HFFc6 (cell line): ENCODE measurements at places on chromosomes 12 and 14. TPM values are rescaled to one million over a fixed set of nuclear protein-coding genes. Genes with fewer than 3 reads are reported as not detected.

DNA sequence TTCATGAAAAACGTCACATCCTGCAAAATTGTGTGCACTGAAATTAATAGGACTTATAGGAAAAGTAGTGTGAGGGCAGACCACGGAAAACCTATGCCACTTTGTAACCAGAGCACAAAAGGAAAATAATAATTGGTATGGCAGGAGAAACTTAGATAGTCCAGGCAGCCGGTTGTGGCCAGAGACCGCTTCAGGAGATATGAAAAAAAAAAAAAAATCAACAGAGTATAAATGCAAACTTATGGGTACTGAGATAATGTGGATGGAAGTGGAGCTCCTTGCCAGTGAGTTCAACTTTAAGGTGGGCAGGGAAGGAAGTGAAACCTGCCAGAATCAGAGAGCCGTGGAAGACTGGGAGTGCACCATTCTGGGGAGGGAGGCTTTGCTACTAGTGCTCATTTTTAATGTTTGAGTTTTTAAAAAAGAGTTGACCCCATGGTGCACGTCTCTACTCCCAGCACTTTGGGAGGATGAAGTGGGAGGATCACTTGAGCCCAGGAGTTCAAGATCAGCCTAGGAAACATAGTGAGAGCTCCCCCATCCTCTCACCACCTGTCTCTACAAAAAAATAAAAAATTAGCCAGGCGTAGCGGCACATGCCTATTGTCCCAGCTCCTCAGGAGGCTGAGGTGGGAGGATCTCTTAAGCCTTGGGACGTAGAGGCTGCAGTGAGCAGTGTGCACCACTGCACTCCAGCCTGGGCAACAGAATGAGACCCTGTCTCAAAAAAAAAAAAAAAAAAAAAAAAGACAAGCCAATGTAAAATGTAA lies 34.3 kb upstream of the METAP2 start:
- no peak for DNase-seq
- peaks cover 23% of the 10 kb centered on the region for H3K27me3 ChIP-seq
- H3K4me1 ChIP-seq = no peaks in the 10 kb centered on the region
- H3K4me3 ChIP-seq = no peak overlapping the region

- H3K4me1 ChIP-seq = no peaks in the 10 kb centered on the region
- DNase-seq = no peak
- peaks cover 7% of the 10 kb centered on the region for H3K27me3 ChIP-seq
- H3K27ac ChIP-seq = no peak overlapping the region
- H3K36me3 ChIP-seq = no peaks in the 10 kb centered on the region
- H3K4me3 ChIP-seq = no peak overlapping the region
These were observed 118.4 kb upstream of the EVL start for GRCh38 chr14:99946652-99947489.

DNA sequence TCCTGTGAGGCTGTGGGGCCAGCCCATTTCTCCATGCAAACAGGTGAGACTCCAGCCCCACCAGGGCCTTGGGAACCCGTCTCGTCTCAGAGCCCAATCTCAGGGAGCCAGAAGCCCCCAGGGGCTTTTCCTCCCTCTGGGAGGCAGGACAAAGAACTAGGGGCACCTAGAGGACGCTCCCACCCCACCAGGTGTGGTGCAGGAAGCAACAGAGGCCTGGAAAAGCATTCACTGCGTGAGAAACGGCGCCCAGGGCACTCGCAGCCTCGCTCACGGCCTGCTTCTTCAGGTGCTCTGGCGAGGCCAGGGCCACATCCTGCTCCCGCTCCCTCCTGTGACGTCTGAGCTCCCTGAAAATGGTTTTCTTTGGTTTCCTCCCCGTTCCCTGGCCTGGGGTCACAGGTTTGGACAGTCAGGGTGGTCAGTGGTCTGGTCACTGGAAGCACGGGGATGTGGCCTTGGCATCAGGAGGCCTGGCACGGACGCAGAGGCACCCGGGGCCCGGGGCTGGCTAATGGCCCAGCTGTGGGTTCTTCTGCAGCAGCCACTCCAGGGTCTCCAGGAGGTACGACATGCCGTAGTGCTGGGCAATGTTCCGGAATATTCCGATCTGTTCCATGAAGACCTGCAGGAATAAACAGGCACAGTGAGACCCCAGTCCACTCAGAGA lies 5.7 kb downstream of the P2RX2 start:
- peaks cover 11% of the 10 kb centered on the region for H3K36me3 ChIP-seq
- DNase-seq = no peak
- H3K4me1 ChIP-seq = peaks cover 16% of the 10 kb centered on the region
- H3K27me3 ChIP-seq = peaks cover under 1% of the 10 kb centered on the region; the same call in 1 of the 2 replicates
- no peak overlapping the region for H3K27ac ChIP-seq
- H3K4me3 ChIP-seq = no peak overlapping the region

Gene HOXC4
- 0.35 TPM in 1 of 3 replicates, not detected in the others for total RNA-seq

GRCh38 chr14:104898870-104899510 lies 25.7 kb upstream of the PLD4 start:
- H3K4me1 ChIP-seq = peaks cover 5% of the 10 kb centered on the region
- no peak overlapping the region for H3K27ac ChIP-seq
- no peaks in the 10 kb centered on the region; the same call in 1 of the 2 replicates for H3K36me3 ChIP-seq
- H3K27me3 ChIP-seq = peaks cover 19% of the 10 kb centered on the region
- no peak for DNase-seq

- no peaks in the 10 kb centered on the region for H3K36me3 ChIP-seq
- H3K4me3 ChIP-seq = no peak overlapping the region
- no peaks in the 10 kb centered on the region for H3K27me3 ChIP-seq
- H3K27ac ChIP-seq = no peak overlapping the region
- 0 out of 2 replicates have a peak, but pooled peaks cover 6% of the 10 kb centered on the region for H3K4me1 ChIP-seq
These were observed 255.8 kb downstream of the CCDC91 start for GRCh38 chr12:28446031-28446430.

Gene OAS2
- total RNA-seq = 0.44 to 0.48 TPM (median 0.44 TPM) in 3 replicates

- no peak overlapping the region for H3K27ac ChIP-seq
- 0 out of 2 replicates have a peak, but pooled peaks cover 4% of the 10 kb centered on the region for H3K36me3 ChIP-seq
- peaks cover 9% of the 10 kb centered on the region; the same call in 1 of the 2 replicates for H3K4me1 ChIP-seq
- no peak overlapping the region for H3K4me3 ChIP-seq
- no peaks in the 10 kb centered on the region for H3K27me3 ChIP-seq
- no peak for DNase-seq
These were observed 113.0 kb downstream of the SEC23A start for GRCh38 chr14:38989922-38990546.

DNA sequence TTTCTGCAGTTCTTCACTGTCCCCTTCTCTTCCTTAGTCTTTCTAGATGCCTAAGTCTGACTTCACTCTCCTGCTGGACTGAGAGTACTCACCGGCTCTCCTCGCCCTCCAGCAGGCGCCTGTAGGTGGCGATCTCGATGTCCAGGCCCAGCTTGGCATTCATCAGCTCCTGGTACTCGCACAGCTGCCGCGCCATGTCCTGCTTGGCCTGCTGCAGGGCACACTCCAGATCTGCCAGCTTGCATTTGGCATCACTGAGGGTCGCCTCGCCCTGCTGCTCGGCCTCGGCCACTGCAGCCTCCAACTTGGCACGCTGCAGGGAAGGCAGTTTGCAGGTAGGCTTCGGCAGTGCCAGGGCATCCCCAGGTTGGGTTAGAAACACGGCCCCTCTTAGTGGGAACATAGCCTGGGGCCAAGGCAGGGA lies 5.2 kb downstream of the KRT84 start:
- no peaks in the 10 kb centered on the region for H3K36me3 ChIP-seq
- H3K4me1 ChIP-seq = no peaks in the 10 kb centered on the region
- peak; percentile 26 for DNase-seq
- H3K4me3 ChIP-seq = no peak overlapping the region

- H3K27ac ChIP-seq = no peak overlapping the region
- H3K27me3 ChIP-seq = no peaks in the 10 kb centered on the region; the same call in 1 of the 2 replicates
- no peak overlapping the region for H3K4me3 ChIP-seq
These were observed 95.7 kb downstream of the PPP2R5C start for GRCh38 chr14:101857226-101857625.

Gene PLA2G1B
- total RNA-seq = not detected in 2 replicates

DNA sequence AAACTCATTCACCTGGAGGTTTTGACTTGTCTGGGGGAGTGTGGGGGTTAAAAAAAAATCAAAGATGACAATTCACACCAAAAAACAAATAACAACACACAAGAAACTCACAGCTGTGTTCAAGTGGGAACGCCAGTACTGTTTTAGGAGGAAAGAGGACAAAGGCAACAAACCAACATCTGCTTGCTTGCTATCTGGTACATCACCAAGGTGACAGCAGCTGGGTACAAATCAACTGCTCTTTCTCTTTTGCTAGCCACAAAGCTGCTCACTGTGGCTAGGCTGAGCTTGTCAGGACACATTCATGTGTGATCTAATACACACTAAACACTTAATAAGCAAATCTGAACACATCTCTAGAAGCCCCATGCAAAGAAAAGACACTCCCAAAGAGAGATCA lies 128.0 kb upstream of the RAP1B start:
- no peak for DNase-seq
- H3K27me3 ChIP-seq = peaks cover 4% of the 10 kb centered on the region
- peaks cover 5% of the 10 kb centered on the region for H3K36me3 ChIP-seq
- no peak overlapping the region for H3K4me3 ChIP-seq
- peaks cover 61% of the 10 kb centered on the region for H3K4me1 ChIP-seq

DNA sequence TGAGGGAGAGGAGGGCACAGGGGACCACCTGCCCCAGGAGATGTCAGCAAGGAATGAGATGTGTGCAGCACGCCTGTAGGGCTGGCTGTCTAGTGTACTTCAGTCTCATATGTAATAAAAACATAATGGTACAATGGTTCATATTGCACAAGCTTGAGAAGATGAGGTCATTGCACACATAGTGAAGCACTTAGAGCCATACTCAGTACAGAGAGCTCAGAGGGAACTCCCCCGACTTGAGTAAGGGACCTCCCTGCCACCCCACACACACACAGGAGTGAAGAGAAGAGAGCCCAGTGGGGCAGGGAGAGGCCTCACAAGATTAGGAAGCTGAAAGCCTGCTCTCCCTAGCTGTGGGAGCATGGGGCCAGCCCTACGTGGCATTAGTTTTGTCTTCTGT lies 61.5 kb downstream of the SLC6A12 start:
- peaks cover 55% of the 10 kb centered on the region for H3K27me3 ChIP-seq
- H3K4me1 ChIP-seq = no peaks in the 10 kb centered on the region
- peak; percentile 2 for DNase-seq
- H3K27ac ChIP-seq = no peak overlapping the region
- H3K36me3 ChIP-seq = no peaks in the 10 kb centered on the region

DNA sequence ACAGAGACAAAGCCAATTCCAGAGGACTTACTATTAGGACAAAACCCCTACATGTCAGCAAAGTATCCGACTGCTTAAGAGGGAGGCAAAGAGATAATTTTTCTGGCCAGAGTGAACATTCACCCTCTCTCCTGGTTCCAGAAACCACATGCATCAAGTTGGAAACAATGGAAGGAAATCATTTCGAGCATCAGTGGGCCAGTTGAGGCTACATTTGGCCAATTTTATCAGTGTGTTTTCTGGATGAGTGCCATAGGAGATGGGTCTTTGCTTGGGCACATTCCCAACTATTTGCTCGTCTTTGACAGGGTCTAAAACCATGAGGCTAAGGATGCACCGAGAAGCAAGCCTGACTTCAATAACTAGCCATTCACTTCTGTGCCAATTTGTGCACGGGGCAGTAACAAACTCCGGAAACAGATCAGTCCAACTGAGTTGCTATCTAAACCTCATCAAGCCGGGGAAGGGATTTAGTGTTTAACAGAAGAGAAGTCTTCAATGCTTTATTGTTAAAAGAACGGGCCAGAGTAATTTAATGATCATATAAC lies 17.4 kb downstream of the EGLN3 start:
- H3K4me1 ChIP-seq = no peaks in the 10 kb centered on the region
- H3K4me3 ChIP-seq = no peak overlapping the region
- no peak overlapping the region for H3K27ac ChIP-seq
- no peaks in the 10 kb centered on the region for H3K27me3 ChIP-seq
- H3K36me3 ChIP-seq = no peaks in the 10 kb centered on the region

GRCh38 chr14:105068818-105069217 lies 3.6 kb upstream of the GPR132 start:
- H3K4me3 ChIP-seq = no peak overlapping the region
- peaks cover 22% of the 10 kb centered on the region for H3K4me1 ChIP-seq
- H3K27ac ChIP-seq = no peak overlapping the region
- H3K27me3 ChIP-seq = peaks cover under 1% of the 10 kb centered on the region

Gene KRT86
- total RNA-seq = 0.15 to 0.26 TPM in 2 of 3 replicates, not detected in the other

GRCh38 chr12:128076188-128076587 lies 190.8 kb upstream of the TMEM132C start:
- peak; percentile 13 for DNase-seq
- no peak overlapping the region for H3K27ac ChIP-seq
- H3K27me3 ChIP-seq = peaks cover 2% of the 10 kb centered on the region; the same call in 1 of the 2 replicates
- peaks cover 5% of the 10 kb centered on the region; the same call in 1 of the 2 replicates for H3K4me1 ChIP-seq
- no peaks in the 10 kb centered on the region for H3K36me3 ChIP-seq

DNA sequence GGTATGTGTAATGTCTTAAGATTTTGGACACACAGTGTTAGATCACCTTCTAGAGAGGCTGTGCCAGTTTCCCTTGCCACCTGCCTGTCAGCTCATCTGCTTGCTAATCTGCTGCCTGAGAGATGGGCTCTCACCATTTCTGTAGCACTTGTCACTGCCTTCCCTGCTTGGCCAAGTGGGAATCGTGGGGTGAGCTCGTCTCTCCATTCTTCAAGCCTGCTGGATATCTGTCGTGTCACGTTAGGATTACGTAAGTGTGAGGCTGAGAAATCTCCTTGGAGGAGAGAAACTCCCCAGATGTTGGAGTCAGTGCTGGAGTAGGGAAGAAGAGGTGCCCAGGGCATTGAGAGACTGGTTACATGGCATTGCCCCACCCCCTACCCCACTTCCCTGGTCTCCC lies 8.6 kb upstream of the RPH3A start:
- no peak for DNase-seq
- no peaks in the 10 kb centered on the region for H3K4me1 ChIP-seq
- no peaks in the 10 kb centered on the region; the same call in 1 of the 2 replicates for H3K36me3 ChIP-seq
- H3K4me3 ChIP-seq = no peak overlapping the region
- H3K27me3 ChIP-seq = peaks cover 4% of the 10 kb centered on the region
- no peak overlapping the region for H3K27ac ChIP-seq

Gene DBX2
- not detected in 3 replicates for total RNA-seq

DNA sequence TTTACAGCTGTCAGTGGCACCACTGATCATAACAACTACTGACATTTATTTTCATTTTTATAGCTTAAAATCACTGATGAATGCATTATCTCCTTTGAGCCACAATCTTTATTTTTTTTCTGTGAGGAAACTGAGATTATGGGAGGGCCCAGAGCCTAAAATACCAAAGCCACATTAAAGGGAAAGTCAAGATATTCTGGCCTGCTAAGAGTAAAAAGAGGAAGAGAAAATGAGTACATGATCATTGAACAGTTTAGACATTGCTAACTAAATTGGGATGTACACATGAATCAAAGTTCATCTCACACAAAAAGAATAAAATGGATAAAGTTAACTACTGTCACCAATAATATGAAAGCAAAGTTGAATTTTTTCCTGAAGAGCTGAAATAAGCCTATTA lies 170.5 kb upstream of the GARIN2 start:
- H3K36me3 ChIP-seq = no peaks in the 10 kb centered on the region
- DNase-seq = no peak
- no peak overlapping the region for H3K4me3 ChIP-seq
- no peak overlapping the region for H3K27ac ChIP-seq
- peaks cover 7% of the 10 kb centered on the region for H3K4me1 ChIP-seq
- no peaks in the 10 kb centered on the region for H3K27me3 ChIP-seq

Gene CHGA
- total RNA-seq = not detected in 3 replicates

GRCh38 chr14:95871531-95871930 lies 5.1 kb upstream of the TUNAR start:
- H3K27ac ChIP-seq = no peak overlapping the region
- no peaks in the 10 kb centered on the region for H3K36me3 ChIP-seq
- DNase-seq = no peak
- no peaks in the 10 kb centered on the region for H3K4me1 ChIP-seq
- peaks cover 8% of the 10 kb centered on the region for H3K27me3 ChIP-seq
- no peak overlapping the region for H3K4me3 ChIP-seq

GRCh38 chr14:24816011-24816928 lies 182.3 kb upstream of the GZMB start:
- DNase-seq = no peak
- H3K36me3 ChIP-seq = no peaks in the 10 kb centered on the region
- H3K27ac ChIP-seq = no peak overlapping the region
- H3K27me3 ChIP-seq = no peaks in the 10 kb centered on the region; the same call in none of the 2 replicates
- no peak overlapping the region for H3K4me3 ChIP-seq
